Jurkat, Clone E6-1 (cell line): ENCODE measurements at places on chromosomes 1 and 21.

- peak; percentile 33 for DNase-seq
These were observed 522 bp downstream of the LRP8 start for GRCh38 chr1:53327182-53327913.

DNA sequence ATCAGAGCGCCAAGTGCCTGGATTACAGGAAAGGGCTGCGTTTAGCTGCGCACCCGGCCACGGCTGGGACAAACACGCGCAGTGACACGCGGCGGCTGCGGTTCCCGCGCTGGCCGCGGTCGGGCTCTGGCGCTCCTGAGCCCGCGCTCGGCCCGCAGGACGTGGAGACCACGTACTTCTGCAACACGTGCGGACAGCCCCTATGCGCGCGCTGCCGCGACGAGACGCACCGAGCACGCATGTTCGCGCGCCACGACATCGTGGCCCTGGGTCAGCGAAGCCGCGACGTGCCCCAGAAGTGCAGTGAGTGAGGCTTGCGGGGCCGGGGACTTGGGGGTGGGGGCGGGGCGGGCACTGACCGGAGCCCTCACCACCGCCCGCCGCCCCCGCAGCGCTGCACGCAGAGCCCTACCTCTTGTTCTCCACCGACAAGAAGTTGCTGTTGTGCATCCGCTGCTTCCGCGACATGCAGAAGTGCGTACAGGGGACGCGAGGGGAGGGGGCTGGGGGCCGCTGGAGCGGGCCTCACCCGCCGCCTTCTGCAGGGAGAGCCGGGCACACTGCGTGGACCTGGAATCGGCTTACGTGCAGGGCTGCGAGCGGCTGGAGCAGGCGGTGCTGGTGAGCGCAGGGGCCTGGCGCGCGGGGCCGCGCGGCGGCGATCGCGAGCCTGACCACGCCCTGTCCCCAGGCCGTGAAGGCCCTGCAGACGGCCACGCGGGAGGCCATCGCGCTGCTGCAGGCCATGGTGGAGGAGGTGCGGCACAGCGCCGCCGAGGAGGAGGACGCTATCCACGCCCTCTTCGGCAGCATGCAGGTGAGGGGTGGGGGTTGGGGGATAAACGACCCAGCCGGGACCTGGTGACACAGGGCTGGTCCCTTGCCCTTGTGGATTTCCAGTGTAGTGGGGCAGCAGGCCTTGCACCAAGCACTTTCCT lies 3.1 kb downstream of the RNF207 start:
- no peak for DNase-seq

GRCh38 chr1:219757890-219758289 lies 145.0 kb upstream of the ZC3H11B start:
- DNase-seq: no peak

- peak; percentile 46 for DNase-seq
These were observed 6.4 kb upstream of the GSTM4 start for GRCh38 chr1:109649491-109649914.

GRCh38 chr1:41502912-41503311 lies 18.4 kb upstream of the EDN2 start:
- no peak for DNase-seq

- no peak for DNase-seq
These were observed 15.7 kb downstream of the HYI start for GRCh38 chr1:43438006-43438405.

DNA sequence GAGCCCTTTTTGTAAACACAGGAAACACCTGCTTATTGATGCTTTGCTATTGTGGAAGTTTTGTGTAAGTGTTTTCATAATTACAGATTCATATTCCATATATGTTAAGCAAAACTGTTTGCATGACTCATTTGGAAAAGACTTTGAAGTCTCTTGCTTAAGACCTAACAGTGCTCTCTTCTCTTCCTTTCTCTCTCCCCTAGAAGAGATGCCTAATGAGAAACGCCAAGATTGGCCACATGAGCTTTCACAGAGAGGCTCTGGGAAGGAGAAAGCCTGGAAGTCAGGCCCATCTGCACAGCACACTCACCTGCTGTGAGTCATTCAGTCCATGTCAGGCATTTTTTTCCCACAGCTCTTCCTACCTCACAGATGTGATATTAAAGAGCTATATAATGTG lies 101.6 kb upstream of the PALMD start:
- no peak for DNase-seq

DNA sequence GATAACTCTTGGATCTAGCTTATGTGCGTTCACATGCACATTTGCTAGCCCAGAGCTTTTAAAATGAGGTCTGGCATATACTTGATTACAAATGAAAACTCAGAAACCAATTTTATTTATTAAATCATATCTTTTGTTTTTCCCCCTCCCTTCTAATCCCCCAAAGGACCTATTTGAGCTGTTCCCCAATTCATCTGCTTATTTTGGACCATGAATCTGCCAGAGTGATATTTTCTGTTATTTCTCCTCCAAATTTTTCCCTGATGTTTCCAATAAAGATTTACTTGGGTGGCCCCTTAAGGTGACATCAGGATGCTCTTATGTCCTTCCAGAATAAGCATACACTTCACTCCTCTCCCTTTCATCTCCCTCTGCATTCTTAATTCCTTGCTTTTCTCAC lies 123.4 kb downstream of the SYT2 start:
- no peak for DNase-seq

DNA sequence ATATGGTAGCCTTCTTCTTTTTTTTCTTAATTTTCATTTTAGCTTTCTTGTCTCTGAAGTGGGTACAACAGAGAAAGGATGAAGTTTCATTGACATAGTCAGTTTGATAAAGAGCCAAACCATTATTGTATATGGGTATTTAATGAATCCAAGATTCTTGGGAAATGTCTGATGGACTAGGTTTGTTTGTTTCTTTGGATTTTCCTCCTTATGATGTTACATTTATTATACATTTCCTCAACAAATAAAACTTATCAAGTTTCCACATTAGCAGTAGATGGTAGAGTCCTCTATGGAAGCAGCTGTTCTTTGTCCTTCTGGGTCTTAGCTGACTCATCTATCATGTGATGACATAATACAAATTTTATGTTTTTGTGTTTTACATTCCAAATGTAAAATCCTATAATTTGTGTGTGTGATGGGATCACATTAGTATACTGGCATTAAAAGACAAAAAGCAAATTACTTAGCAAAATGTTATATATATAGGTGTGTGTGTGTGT lies 6.0 kb downstream of the COL24A1 start:
- DNase-seq: no peak

- DNase-seq: no peak
These were observed 59.3 kb upstream of the GNG12 start for GRCh38 chr1:67892476-67893125.

DNA sequence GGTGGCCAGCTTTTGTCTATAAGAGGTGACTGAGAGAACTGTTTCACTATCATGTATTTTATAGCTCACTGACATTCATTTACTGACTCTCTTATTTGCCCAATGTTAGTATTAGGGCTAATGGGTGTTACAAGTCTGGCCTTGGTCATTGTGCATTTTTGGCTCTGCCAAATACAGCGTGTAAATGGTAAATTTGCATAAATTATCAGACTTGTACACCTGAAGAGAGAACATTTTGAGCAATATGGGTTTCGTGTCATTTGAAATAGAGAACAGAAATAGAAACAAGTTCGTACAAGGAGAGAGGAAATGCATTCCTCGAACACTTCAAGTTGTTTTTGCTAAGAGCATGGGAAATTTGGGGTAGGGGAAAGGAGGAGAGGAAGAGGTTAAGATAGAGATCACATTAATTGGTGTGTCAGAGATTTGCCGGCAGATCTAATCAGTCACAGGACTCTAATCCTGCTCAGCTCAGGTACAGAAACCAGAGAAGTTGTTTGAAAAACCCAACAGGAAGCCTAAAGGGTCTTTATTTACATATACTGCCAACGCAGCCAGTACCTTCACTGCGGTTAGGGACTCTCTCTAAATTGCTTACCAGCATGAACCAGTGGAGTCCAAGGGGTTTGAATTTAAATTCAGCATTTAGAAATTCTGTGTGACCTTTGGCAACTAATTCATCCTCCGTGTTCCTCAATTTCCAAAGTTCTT lies 261.5 kb downstream of the GPATCH2 start:
- DNase-seq: peak; percentile 38

DNA sequence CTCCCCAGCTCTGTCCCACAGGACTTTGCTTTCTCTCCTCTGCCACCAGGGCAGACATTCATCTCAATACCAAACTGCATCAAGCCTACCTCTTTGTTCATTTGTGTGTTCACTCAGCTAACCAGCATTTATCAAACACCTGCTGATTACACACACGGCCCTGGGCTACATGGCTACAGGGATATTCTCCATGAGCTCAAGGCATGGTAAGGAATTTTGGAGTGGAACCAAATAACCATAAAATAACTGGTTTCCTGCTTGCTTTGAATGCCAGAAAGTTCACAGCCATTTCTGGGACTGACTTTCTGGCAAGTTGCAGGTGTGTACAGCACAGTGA lies 54.6 kb downstream of the LDLRAD2 start:
- no peak for DNase-seq

DNA sequence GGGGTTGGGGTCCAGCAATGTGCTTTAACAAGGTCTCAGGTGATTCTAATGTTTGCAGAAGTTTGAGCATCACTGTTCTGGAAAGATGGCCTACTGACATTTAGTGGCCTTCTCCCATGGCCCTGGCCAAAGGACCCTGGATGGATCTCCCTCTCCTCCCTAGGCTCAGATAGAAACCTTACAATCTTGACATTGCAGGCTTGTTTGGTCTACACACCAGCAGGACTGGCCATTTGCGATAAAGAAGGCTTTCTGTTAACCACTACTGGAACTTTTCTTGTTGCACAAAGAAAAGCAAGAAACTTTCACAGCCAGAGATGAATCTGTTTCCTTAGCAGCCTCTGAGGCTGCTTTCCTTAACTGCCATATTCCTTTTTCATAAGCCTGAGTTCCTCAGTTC lies 6.2 kb downstream of the DNALI1 start:
- no peak for DNase-seq

DNA sequence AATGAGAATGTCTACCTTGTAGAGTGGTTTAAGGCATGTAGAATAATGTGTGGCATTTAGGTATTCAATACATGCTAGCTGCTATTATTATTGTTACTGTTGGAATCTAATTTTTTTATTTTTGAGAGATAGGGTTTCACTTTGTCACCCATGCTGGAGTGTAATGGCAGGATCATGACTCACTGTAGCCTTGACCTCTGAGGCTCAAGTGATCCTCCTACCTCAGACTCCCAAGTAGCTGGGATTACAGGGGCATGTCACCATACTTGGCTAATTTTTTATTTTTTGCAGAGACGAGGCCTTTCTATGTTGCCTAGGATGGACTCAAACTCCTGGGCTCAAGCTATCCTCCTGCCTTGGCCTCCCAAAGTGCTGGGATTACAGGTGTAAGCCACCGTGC lies 61.9 kb downstream of the EPB41 start:
- no peak for DNase-seq

- no peak for DNase-seq
These were observed 117.0 kb upstream of the GALNT2 start for GRCh38 chr1:229950020-229950419.

GRCh38 chr21:44727757-44728156 lies 16.4 kb upstream of the TSPEAR start:
- no peak for DNase-seq

- DNase-seq: no peak
These were observed 599.1 kb downstream of the PTPRU start for GRCh38 chr1:29835406-29835805.

DNA sequence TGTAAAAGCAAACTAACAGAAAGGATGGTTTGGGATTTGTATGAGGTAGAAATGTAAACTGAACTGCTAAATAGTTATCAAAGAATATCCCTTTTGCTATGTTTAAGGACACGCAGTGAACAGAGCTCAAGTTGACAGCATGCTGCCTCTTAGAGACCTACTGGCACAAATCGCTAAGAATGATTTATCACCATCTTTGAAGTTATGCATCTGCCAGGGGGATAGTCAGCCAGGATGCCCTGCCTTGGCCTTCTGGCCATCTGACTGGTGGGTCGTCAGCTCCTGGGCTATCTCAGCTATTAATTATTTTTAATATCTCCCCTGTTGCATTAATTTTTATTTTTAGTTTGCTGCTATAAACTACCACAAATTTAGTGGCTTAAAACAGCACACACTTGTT lies 334.8 kb upstream of the KAZN start:
- DNase-seq: no peak

- DNase-seq: no peak
These were observed 131.1 kb downstream of the HLCS start for GRCh38 chr21:36835383-36835795.

DNA sequence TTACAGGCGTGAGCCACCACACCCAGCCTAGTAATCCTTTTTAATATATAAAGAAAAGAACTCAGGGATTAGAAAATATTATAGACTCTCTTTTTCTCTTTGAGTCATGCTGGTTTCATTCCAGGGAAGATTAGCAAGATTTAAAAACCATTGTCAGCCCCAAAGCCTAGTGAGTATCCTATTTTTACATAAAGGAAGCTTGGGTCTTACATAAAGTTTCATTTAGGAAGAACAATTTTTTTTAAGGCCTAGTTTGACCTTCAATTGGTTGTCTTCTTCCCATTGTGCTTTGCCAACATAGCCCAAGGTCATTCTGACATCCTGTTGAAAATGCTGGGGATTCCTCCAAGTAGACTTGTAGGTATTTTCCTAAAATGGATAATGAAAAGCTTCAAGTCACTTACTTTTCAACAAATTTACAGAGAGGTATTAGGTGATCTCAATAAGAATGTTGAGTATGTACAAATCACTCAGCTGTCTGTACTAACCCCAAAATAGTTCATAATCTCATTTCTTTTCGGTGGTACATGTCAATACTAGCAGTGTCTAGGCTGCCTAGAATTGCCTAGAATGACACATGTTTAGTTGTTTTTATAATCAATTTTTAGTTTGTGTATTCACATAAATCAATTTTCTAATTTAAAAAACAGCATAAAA lies 4.3 kb upstream of the KIF14 start:
- DNase-seq: no peak

GRCh38 chr1:115278211-115278610 lies 59.8 kb downstream of the NGF start:
- no peak for DNase-seq

- DNase-seq: no peak
These were observed 133.4 kb upstream of the FGGY start for GRCh38 chr1:59163268-59164092.

DNA sequence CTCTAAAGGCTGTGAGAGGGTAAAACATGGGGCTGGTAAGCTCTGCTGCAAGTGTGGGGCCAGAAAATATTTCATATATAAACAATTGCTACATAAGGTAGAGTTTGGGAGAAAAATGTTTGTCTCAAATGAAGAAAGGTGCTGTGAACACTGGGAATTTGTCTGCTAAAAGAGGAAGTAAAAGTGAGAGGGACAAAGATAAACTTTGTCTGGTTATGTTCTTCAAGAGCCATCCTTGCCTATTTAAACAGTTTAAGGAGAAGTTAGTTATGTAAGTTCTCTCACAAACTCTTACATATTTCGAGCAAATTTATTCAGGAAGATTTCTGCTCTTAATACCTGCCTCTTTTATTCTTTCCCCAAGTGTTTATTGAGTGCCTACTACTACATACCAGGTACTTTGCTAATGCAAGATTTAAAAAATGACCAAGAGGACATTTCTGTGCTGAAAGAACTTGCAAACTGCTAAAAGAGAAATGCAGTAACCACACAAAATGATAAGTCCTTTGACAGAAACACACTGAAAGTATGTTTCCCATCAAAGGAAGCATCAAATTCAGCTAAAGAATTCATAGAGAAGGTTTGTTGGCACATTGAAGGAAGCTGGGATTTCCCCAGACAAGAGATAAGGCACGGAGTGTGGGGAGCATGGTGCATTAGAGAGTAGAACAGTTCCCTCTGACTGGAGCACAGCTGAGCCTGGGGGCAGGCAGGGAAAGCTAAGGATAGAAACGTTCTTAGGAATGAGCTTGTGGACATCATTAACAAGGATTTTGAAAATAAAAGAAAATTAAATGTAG lies 549.1 kb downstream of the PTBP2 start:
- DNase-seq: no peak

- DNase-seq: no peak
These were observed 31.4 kb downstream of the FAAP20 start for GRCh38 chr1:2163205-2163604.
